Activated T-cell treated with anti-CD3 and anti-CD28 coated beads for 48 hours (primary cell): ENCODE measurements at places on chromosomes 1 and 21.

DNA sequence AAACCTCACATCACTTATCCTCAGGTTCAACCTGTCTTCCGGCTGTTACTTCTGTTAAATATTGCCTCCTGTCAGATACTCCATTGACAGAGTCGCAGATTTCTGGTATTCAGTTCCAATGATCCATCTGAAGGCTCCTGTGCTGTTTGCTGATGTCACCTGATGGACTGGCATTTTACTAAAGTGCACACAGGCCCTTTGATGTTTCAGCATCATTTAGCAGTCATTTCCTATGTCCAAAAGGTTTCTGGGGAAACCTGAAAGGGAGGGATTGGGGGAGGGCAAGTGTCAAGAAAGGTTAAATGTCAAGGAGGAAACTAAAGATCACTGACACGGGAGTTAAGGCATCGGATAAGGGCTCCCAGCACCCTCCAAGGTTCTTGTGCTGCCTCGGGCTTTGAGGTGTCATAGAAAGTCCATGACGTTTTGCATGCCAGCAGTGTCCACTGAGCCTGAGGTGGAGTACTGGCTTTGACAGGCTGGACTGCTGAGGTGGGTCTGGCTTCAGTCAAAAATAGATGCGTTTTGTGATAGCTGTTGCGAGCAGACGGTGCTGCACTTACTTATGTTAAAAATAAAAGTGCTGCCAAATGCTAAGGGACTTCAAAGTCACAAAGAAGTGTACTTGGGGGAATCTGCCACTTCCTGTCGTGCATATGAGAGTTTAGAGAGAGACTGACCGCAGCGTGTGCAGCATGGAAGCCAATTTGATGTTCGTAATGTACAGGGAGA is 30.8 kb downstream of the XCL2 start:
- no peak for DNase-seq

DNA sequence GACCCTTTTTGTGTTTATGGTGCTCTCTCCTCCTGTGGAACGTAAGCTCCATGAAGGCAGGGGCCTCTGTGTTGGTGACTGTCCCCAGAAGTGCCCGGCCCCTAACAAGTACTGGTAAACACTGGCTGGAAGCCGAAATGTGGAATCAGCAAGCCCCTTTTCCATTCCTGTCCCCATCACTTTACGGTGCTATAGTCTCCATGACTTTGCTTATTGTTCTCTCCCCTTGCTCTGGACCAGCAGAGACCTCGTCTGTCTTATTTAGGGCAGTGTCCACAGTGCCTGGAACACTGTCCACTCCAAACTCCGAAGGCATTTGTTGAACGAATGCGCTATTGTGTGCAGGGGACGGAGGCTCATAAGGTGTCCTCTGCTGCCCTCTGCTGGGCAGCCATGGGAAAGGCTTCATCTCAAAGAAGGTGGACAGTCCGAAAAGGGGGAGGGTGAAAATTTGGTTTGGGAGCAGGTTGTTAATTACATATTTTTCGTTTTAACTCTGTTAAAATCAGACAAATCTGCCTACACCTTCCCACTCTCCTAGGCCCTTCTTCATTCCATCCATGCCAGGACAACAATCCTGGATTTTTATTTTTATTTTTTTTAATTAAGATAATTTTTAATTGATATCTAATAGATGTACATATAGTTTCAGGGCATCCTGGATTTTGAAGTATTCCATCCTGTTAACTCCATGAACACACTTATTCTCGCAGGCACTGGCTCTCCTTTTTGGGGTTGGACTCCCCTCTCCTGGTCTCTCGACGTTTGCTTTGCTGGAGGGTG is 115.6 kb downstream of the PGBD5 start:
- peak; percentile 54 for DNase-seq

- no peak for DNase-seq
Measured at GRCh38 chr1:65319754-65320153, 10.4 kb downstream of the DNAJC6 start.

- DNase-seq: no peak
Measured at GRCh38 chr1:27656157-27656893, 15.7 kb downstream of the IFI6 start.

- DNase-seq: no peak
Measured at GRCh38 chr1:114154963-114155322, 1.3 kb upstream of the SYT6 start.

DNA sequence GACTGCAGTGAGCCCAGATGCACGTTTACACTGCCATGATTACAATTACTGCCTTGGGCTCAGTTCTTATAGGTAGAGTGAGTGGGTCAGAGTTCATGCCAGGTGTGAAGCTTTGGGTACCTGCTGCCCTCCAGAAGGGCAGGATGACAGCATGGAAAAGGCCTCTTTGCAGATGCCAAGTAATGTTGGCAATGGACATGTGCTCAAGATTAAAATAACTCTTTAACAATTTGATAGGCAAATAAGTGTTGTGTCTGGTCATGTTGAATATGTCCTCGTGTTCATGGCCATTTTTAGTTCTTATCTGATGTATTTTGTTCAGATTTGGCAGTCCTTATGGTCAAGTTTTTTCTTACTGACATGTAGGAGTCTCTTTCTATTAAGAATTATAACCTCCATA is 34.8 kb downstream of the S100B start:
- DNase-seq: no peak

DNA sequence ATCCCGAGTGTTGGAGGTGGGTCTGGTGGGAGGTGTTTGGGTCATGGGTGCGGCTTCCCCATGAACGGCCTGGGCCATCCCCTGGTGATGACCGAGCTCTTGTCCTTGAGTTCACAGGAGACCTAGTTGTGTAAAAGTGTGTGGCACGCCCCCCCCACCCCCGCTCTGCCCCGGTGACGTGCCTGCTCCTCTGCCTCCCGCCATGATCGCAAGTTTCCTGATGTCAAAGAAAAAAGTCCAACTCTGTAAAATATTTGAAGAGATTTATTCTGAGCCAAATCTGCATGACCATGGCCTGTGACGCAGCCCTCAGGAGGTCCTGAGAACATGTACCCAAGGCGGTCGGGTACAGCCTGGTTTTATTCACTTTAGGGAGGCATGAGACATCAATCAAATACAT is 125.1 kb upstream of the COL6A1 start:
- DNase-seq: no peak

- DNase-seq: no peak
Measured at GRCh38 chr1:194252199-194252598, 1065.8 kb upstream of the B3GALT2 start.
